Retina (tissue), 1 donor: ENCODE measurements at places on chromosomes 1 and 21.
A peak's percentile ranks its signal among the peaks of the same experiment; 100 is the strongest.

- DNase-seq = no peak
Observed at GRCh38 chr21:42227909-42228708, 9.2 kb downstream of the ABCG1 start.

DNA sequence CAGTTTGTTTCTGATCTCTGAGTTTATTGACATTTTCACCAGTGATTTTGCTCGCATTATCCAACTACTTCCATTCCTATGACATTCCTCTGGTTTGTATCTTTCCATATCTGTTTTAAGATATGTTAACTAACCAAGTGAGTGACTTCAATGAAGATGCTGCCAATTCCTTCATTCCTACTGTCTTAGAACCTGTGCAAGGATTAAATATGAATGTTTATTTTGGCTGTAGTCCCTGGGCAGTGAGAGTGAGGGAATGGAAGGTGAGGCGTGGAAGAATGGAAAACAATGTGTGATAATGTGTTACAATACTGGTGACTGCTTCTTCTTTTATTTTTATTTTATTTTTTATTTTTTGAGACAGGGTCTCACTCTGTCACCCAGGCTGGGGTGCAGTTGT, 183.0 kb downstream of the SDCCAG8 start:
- no peak for DNase-seq

DNA sequence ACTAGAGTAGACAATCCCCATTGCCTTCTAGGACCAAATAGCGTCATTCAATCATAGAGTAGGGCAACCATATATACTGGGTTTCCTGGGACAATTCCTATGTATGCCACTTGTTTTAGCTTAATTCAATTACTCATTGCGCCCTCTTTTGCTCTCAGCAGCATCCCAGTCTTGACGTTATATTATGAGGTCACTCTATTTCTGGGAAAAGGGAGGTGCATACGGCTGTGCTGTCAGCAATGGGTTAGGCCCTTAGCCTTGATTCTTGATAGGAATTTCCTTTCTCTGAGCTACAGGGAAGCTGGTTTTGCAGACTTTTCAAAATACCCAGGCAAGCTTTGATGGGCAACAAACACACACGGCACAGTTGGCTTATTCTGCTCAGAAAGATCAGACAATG, 4.4 kb upstream of the KAZN start:
- DNase-seq = no peak

GRCh38 chr1:164692420-164692819, 133.4 kb downstream of the PBX1 start:
- no peak for DNase-seq

DNA sequence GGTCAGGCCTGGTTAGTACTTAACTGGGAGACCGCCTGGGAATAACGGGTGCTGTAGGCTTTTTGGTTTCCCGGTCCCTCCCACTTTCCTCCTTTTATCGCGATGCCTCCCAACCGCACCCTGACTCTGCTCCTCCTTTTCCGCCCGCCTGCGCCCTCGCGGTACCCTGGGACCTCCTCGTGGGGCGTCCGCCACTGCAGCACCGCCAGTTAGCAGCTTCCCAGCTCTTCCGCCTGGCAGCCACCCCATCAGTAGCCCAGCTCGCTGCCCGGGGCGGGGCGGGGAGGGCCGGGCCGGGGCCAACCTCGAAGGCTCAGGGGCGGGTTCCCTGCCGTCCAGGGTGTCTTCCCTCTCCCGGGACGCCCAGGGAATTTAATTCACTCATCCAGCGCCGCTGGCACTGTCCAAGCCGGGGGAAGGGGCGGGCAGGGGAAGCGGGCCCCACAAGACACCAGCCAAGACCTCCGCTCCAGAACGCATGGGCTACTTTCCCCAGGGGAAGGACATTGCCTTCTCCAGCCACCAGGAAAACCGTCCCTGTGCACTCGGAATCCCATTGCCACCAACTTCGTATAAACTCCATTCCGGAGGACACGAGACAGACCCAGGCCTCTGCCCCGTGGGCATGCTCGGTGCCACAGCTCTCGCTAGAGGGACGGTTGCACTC, 2.0 kb upstream of the ZNF678 start:
- no peak for DNase-seq

GRCh38 chr1:67004176-67004575, 49.8 kb downstream of the SLC35D1 start:
- no peak for DNase-seq

DNA sequence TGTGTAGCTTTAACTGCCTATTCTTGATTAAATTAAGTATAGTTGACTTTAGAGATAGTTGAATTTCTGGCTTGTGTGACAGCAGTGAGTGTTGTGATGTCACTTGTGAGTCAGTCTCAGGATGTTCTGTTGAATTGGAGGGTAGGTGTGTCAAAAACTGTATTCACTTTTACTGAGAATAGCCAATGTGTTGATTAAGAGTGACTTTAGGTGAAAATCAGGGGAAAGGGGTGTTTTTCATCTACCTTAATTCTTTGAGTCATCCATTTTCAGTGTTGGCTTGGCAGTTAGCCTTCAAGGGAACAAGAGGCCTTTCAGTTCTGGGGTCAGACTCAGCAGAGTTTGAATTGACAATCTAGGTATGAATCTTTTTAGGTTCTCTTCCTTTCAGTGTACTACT, 75.9 kb downstream of the CDC14A start:
- DNase-seq = no peak

DNA sequence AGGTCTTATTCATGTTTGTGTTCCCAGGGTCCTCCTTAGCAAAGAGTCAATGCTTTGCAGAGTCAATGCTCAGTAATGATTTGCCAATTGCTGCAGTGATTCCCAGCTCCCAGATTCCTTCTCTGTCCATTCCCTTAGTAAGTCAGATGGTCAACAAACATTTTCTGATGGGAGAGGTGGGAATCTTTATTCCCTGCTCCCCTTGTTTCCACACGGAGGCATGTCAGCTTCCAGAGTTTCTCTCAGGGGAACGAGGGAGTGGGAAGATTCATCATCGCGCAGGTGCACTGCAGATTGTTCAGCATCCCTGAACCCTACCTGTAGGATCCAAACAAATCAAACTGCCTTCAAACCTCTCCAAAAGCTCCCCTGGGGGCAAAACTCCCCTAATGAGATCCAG, 7.5 kb upstream of the AHDC1 start:
- DNase-seq = no peak

GRCh38 chr1:169896013-169896412, 2.3 kb upstream of the SCYL3 start:
- no peak for DNase-seq

GRCh38 chr1:222781251-222781650, 33.6 kb upstream of the DISP1 start:
- DNase-seq = no peak

DNA sequence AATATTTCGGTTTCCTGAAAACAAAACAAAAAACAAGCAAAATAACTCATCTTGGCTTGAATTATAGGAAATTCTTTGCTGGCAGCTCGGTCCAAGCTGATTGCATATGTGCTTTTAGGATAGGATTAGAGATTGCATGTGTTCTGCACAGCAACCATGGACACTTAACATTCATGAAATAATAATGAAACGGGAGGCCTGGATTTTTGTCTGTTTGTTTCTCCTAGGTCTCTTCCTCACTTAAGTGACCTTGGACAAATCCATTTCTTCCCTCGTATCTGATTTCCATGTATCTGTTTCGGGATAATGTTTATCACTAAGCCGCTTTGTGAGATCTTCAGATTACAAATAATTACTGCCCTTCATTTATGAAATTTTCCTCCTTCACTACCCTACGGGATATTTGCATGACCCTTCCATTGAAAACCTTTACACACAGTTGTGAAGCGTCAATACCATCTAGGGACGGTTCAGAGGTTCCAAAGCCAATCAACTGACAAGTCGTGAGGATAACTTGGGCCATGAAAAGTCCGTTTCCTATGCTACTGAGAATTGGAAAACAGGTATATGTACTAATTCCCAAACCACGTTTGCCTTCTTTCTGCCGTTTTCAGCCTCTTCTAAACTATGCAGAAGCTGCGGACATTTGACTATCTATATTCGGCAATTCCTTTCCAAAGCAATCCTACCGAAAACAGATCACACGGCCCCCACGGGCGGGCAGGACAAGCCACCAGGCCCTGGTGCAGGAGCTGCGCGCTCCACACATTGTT, 1.3 kb upstream of the H3-3A start:
- no peak for DNase-seq

DNA sequence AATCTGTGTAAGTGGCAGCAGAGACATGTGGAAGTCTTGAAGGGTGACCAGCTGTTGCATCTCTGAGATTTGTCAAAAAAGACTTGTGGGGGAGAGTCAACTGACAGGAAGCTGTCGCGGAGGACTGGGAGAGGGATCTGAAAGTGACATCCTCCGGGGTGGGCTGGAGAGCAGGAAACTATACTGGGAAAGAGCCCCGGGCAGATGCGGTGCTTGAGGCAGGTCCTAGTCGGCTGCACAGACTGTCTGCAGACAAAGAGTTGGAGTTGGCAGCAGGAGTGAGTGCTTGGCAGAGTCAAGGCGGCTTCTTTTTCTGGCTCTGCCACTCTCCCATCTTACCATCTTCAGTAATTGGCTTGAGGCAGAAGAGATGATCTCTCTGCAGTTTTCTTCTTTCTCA, 294.0 kb upstream of the C1orf87 start:
- peak; percentile 6 for DNase-seq

DNA sequence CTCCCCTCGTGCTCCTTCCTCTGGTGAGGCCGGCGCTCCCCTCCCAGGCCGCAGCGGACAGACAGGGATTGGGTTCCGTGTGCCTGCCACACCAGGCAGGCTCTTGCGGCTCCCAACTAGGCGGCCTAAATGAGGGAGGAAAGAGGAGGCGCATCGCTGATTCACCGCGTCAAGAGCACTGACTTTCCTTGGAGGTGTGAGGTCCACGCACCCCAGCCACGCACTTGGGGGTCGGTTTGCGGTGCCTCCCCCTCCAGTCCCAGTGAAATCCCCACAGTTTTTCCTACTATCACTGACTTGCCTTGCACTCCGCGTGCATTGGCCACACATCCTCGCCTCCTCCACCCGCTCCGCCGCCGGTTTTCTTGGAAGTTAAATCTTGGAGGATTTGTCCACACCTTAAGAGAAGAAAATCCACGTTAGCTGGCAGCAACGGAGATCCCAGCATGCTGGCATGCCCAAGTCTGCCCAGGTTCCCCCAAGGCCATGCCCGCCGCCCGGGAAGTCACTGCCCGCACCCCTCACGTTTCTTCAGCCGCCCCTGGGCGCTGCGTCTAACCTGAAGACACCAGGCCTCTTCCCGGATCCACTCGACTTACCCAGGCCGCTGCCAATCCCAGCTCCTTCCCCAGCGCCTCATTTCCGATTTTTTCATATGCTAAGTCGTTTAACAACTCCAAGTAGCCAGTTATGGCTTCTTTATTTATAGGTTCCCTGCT, 1.1 kb upstream of the FOXD3 start:
- DNase-seq = peak; percentile 70

- DNase-seq = no peak
Observed at GRCh38 chr1:246178717-246179311, 328.3 kb downstream of the SMYD3 start.

DNA sequence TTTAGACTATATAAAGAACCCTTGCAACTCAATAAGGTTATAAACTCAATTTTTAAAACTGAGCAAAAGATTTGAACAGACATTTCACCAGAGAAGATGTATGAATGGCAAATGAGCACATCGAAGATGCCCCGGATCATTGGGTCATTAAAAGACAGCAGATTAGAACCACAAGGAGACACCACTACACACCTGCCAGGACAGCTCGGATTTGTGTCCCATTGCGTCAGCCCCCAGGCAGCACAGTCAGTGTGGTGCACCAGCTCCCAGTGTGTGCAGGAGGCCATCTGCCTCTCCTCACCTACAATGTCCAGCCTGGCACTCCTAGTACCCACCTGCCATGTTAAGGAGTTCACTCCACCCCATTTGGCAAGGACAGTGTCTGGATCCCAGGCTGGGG, 61.1 kb upstream of the LRP8 start:
- no peak for DNase-seq

DNA sequence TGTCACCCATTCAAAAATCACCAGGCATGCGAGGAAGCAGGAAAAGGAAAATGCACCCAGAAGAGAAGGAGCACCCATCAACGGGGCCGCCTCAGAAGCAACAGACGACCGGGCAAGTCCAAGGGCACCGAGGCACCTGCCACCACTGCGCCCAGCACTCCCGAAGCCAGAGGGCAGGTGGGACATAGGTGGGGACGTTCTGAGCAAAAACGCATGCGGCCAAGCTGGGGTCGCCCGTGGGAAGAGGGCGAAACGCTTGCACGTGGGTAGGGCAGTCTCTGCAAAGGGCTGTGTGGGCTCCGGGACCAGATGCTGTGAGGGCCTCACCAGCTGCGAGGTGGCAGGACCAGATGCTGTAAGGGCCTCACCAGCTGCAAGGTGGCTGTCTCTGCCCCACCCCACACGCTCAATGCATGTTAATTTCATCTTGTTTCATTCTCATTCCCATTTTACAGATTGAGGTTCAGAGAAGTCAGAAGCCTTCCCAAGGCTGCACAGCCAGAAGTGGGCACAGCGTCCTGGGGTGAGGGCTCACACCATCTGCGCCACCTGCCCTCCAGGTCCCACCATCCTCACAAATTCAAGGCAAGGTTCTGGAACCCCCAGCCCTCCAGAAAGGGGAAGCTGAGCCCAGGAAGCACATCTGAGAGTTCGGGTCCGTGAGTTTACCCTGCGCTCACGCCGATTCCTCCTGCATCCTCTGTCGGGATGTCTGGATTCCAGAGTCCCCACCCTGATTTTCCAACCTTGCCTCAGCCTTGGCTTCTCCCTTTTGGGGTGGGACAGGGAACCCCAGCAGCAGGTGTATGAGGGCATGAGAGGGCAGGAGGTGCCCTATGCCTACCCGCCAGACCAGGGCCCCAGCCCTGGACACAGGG, 8.2 kb upstream of the SAMD11 start:
- no peak for DNase-seq

DNA sequence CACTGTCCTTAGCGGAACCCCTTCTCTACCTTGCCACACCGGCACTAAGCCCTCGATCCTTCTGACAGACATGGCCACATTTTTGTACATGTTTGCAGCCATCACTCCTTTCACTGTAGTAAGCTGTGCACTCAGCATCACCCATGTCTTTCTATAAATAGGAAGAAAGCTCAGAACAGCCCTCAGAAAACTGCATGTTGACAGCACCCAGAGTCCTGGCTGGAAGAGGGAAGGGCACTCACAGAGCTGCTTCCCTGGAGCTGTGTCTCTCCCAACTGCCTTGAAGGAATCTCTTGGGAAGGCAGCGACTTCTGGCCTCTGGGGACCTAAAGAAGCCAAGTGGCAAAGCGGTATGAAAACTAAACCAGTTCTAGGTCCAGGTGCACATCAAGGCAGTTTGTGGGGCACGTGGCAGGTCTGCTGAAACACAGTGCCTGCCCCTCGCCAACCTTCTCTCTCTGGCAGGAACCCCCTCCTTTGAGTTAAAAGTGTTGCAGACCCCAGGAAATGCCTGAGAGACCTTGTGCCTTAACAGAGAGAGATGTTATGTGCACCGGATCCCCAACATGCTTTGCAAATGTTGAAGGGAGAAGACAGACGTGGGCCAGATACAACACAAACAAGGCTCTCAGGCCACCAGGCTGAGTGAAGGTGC, 41.9 kb upstream of the H6PD start:
- DNase-seq = no peak

GRCh38 chr1:12504601-12505000, 113.4 kb downstream of the DHRS3 start:
- DNase-seq = no peak
